ENCODE measurements at places on chromosomes 12 and 14. TPM values are rescaled to one million over a fixed set of nuclear protein-coding genes. Genes with fewer than 3 reads are reported as not detected.

PPM1H gene
- 0.98 TPM for total RNA-seq

KCNK10 gene
- total RNA-seq: not detected

ACOT6 gene
- not detected for total RNA-seq

- DNase-seq: no peak
These were observed 2.8 kb downstream of the NXPH4 start for GRCh38 chr12:57219205-57219992.

- DNase-seq: no peak
These were observed 74.6 kb downstream of the KITLG start for GRCh38 chr12:88505696-88506095.

- DNase-seq: no peak
These were observed 154.3 kb upstream of the CCND2 start for GRCh38 chr12:4119157-4119761.

- no peak for DNase-seq
These were observed 2.3 kb downstream of the ARF3 start for GRCh38 chr12:48954841-48955501.

GRCh38 chr12:34257093-34257492, 234.8 kb downstream of the ALG10 start:
- DNase-seq: no peak

DNA sequence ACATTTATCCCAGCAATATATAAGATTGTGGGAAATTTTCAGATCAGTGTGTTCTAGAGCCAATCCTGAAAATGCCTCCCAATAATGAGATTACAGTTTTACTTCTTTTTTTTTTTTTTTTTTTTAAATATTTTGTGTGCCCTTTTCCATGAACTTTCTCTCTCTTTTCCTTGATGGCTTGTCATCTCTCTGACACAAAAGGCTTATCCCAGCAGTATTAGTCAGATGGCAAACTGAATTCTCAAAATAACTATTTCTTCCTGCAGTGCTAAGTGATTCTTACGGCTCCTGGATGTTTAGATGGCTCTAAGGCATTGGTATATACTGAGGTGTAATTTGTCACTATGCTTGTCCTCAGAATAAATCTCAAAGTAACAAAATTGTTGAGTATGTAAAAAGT, 86.7 kb downstream of the LRP6 start:
- peak; percentile 59 for DNase-seq

GRCh38 chr14:28652782-28653181, 113.8 kb upstream of the FOXG1 start:
- peak; percentile 59 for DNase-seq

DNA sequence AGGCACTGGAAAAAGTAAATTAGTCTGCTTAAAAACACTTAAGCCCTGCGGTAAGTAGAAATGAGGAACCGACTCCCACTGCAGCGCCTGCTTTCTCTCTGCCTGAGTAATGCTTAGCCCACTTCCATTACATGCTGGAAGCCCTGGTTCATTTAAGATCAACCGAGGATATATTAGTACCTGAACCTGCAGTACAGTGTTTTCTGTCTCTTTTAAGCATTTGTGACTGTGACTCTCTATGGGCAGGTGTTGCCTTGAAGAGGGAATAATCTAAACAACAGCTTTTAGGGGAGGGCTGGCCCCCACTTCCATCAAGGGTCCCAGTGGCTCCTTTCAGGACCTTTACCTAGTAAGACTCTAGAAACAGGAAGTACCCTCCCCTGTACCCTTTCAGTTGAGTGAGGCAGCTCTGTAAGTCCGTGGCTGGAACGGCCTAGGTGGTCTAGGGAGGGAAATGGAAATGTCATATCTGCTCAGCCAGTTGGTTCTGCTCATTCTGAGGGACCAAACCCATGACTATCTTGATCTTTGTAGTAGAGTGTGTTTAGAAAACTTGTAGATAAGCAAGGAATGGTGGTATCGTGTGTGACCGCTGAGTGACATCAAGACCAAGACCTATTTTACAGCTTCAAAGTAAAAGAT, 56.2 kb downstream of the FNTB start:
- no peak for DNase-seq

Measured in fibroblast of the aortic adventitia (primary cell).